ENCODE measurements at places on chromosomes 4 and X.

GRCh38 chr4:16125571-16126445, 42.0 kb upstream of the PROM1 start:
- DNase-seq, result no peak

DNA sequence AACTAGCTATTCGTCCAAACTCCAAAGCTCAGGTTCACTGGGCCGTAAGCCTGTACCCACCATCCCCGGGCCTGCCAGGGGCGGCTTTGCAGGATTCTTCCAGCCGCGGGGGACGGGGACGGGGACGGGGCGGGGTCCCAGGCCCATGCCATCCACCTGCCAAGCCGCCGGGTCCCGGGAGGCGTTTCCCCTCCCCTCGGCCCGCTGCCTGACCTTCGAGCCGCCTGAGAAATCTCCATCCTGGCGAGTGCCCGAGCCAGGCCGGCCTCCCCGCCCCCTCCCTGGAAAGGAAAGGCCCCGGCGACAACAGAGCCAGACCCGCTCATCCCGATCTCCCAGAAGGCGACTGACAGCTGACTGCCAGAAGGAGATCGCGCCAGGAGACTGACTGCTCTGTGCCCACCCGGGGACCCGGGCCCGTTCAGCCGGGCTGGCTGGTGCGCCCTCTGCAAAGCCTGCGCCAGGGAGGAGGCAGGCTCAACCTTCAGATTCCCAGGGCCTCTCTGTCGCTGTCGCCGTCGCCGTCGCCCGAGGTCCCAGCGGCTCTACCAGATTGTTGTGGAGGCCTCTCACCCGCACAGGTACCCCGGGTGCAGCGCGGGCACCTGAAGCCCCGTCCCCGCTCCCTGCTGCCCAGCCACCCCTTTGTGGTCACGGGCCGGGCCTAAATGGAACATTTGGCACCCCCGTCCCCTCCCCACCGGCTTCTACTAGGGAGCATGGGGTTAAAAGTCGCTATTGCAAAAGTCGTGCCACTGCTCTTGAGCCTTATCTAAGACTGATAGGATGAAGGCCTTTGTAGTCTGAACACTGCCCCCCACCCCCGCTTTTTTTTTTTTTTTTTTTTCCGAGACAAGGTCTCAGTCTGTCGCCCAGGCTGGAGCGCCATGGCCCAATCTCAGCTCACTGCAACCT, at the start of gene RGN:
RGN (plus strand) TSS at position 315 of the 915 bp plus-strand sequence. CDS start 2,702 bp downstream, outside the sequence.
- DNase-seq, result no peak

DNA sequence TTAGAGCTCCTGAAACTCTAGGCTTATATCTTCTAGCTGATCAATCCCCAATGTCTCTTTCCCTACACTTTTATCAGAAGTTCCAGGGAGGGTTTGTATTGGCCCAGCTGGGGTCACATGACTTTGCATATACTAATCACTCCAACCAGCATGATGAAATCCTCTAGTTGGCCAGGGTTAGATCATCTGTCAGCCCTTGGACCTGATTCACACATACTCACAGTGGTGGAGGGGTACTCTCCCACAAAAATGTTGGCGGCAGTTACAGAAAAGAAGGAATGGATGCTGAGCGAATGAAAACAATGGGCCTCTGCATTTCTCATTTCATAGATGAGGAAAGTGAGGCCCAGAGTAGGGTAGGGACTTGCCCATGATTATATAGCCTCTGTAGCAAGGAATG, 151.1 kb downstream of the PJA1 start:
- DNase-seq, result peak; percentile 94

DNA sequence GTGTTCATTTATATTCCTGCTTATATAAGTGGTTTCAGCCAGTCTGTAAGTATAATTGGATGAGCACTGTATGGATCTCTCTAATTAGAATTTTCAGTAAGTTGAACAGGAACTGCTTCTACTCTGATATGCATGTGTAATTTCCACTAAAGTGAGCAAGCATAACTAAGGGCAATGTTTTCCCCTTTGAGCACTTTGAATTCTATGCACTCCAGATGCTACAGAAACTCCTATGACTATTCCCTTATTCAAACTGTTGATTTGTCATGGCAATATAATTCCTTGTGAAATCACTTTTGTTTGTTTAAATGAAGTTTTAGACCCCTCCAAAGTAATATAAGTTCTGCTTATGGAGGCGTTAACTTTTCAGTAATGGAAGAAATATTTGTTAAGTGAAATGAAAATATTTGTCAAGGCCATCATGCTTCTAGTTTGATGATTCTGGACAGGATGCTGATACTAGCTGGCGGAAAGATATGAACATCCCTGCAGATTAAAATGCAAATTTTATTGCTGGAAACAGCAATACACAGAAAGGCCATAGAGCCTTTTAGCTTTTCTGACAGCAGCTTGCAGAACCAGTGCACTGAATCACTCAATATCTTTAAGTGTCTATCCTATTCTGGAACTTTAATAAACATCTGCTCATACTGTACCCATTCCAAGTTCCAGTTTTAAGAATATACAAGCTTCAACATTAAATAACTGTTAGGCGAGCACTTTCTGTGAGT, 1460.8 kb downstream of the RAPGEF2 start:
- DNase-seq, result no peak

GRCh38 chr4:143420227-143420626, 83.6 kb downstream of the GAB1 start:
- DNase-seq, result no peak

DNA sequence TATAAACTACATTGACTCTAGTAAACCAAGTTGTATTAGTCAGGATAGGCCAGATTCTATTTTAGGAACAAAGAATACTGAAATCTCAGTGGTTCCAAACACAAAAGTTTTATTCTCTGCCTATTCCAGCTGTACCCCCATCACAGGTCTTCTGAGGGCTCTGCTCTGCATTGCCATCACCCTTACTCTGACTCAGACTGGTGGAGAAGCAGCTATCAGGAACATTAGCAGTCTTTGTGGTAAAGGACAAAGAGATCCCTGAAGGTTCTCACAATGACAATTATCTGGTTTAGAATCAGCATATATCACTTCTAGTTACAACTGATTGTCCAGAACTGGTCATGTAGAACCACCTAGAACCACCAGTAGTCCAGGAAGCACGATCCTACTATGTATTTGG, 251.1 kb downstream of the GLUD2 start:
- no peak for DNase-seq

GRCh38 chr4:10917566-10917965, 233.0 kb upstream of the CLNK start:
- DNase-seq, result no peak

DNA sequence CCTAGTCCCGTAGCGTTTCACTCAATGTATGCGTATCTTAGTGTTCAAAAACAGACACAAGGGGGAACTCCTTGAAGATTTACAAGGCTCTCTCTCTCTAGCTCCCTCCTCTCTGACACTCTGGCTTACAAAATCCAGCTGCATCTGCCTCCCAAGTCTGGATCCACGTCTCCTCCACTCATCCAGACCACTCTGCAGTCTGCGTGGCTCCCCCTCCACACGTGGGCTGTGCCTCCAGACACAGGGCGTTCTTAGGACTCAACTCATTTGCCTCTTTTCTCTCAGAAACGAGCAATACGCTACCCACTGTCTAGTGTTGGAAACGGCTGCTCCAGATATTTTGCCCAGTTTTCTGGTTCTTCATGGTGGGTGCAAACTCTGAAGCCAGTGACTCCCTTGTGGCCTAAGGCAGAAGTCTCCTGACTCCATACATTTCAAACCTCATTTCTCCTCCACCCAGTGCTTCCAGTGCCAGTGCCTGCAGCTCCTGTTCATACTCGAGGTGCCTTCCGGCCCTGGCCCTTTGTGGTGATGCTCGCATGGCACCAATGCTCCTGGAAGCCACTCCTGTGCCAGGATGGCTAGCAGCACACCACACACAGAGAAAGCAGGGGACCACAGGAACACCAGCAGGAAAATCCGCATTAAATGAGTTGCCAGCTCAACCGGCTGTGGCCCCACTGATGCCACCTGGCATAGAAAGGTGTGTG, 24.1 kb downstream of the NAT8L start:
- no peak for DNase-seq

GRCh38 chr4:130125467-130125866, 1029.5 kb downstream of the C4orf33 start:
- DNase-seq, result peak; percentile 17

- peak; percentile 24 for DNase-seq
Measured at GRCh38 chr4:41369680-41370079, 113.0 kb downstream of the UCHL1 start.

DNA sequence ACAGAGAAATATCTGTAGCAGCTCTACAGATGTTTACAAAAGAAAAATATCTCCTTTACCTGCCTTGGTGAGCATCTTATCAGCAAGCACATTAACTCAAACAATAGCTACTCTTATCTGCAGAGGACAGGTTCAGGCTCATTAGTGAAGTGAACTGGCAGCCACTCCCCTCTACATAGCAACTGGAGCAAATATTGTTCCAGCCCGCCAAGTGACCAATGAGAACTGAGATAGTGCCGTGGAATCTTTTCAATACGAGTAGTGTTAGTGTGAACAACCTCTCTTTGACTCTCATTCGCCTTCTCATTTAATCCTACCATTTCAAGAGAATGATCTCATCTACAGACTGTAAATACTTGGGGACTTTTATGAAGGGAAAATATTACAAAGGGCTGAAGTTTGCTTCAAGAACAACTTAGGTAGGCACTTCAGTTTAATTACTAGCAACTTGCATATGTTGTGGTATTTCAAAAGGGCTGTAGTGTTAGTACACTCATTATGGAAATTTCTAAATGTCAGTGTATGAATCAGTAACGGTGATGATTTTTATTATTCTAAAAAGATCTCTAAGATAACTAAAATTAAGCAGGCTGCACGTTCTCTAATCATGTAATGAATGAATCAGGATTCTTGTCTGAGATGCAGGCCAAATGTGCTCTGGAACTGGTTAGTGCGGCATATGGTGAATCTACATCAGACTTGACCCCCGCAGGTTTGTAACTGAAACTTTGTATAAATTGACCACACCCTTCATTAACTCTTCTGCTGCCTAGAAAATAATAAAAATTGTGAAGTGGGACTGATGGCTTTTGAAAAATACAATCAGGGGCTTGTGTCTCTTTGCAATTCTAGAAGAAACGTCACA, 72.4 kb downstream of the PALLD start:
- DNase-seq, result no peak

DNA sequence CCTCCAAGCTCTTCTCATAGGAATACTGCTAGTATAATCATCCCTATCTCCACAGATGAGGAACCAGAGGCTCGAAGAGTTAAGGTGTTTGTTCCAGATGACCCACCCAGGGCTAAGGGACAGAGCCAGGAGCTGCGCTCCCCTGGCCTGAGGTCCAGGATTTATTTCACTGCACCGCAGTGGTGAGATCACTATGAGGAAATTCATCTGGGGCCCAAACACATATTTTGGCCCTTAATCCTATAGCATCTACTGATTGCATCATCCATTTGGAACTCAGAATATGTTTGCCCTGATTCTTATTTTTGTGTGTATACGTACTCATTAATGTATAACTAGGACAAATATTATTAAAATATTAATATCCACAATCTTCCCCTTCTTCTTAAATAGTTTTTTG, 100.1 kb upstream of the RBPJ start:
- DNase-seq, result peak; percentile 44

DNA sequence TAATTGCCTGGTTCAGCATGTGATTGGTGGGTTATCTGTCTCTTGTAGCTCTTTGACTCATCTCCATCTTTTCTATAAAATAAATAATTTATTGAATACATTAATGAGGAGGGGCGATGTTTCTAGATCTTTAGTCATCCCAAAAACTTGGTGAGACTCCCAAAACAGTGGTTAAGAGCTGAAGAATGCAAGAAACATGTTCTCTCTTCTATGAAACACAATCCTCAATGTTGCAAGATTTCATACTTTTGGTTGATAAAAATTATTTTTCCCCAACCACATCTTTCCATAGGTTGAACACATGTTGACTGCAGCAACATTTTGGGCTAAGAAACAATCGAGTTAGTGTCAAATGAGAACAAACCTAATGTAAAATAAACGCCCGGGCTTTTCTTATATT, 1.2 kb upstream of the TMEM47 start:
- DNase-seq, result peak; percentile 4

GRCh38 chrX:46202733-46203514, 342.3 kb downstream of the ZNF674 start:
- DNase-seq, result no peak

DNA sequence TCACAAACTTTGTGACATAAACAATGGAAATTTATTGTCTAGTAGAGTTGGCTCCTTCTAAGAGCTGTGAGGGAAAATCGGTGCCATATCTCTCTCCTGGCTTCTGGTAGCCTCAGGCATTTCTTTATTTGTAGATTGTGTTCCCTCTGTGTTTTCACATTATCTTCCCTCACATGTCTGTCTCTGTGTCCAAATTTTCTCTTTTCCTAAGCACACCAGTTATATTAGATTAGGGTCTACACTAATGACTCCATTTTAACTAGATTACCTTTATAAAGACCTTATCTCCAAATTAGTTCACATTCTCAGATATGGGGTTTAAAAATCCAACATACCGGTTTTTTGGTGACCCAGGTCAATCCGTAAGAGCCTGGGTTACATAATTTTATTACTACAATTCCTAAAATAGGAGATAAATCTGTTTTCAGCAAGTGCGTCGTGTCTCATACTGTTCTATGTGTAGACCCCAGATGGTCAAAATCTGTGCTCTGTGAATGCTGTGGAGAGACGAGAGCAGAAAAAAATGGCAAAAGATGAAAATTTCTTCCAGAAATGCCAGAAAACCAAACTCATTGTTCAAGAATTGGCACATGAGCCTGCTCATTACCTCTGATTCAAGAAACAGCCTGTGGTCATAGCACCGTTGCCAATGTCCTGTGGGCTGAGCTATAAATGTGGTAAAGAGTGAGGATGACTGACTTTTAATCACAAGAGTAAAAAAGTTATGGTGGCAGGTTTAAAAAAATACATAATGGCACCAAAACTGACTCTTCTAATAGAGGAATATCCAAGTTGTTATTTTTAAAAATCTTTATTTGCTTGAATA, 574.7 kb downstream of the PCDH7 start:
- DNase-seq, result no peak

DNA sequence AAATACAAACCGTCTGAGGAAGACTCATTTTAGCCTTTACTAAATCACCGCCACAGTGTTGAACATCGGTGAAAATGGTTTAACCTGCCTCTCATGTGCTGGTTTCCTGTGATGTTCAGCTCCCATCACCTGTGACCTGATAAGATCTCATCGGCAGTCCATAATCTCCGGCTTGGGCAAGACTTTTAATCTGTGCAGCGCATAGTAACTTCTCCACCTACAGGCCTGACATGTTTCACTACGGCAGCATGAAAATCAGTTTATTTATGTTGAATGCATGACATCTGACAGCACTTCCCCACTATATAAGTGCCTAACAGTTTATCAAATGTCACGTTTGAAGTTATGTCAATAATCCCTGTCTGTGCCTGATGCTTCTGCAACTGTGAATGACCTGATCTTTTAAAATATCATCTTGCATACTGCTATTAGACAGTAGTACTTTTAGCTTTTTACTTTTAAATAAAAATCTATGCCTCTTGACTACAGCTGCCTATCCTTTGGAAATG, 1919.8 kb upstream of the AGA start:
- DNase-seq, result no peak

All from fibroblast of pulmonary artery (primary cell).